Right kidney (tissue), 9 donors: ENCODE measurements at places on chromosomes 4 and X.

DNA sequence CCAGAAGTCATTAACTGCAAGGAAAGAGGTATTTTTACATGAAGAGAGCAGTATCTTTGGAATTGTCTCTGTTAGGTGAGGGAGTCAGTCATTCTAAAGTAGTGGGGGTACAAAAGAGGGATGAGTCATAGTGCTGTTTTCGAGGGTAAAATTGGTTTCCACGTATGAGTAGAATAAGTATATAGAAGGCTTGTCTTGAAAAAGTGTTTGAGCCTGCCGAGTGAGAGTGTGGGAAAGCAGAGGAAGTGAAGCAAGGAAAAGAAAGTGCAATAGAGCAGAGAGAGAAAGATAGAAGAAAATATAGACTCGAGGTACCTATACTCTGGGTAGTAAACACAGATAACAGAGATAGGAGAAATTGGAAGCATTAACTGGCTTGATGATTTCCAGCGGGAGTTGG lies 696.4 kb downstream of the DMD start:
- no peak for DNase-seq

- DNase-seq: no peak
These were observed 65.9 kb downstream of the SRPX start for GRCh38 chrX:38154818-38155217.

DNA sequence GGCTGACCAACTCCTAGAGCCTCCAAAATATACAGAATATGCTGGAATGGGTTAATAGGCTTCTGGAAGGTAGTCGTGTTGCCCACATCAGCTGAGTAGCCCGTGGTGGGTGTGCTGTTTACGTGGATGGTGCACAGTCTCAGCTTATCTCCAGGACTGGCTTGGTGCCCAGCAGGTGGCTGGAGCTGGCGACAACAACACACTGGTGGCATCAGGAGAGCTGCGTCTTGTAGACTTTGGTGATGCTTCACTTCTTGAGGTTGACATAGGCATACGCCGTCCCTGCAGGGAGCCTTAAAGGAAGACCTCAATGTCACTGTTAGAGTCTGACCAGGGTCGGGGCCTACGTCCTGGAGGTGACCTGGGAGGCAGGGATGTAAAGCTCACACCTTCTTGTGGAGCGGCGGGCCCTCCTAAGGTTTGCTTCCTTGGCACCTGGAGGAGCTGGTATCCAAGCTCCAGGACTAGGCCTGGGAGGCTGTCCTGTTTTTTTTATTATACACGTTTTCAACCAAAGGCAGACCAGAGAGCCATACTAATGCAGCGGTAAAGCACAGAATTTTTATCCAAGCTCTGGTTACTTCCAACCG lies 26.5 kb upstream of the RBMX start:
- no peak for DNase-seq

DNA sequence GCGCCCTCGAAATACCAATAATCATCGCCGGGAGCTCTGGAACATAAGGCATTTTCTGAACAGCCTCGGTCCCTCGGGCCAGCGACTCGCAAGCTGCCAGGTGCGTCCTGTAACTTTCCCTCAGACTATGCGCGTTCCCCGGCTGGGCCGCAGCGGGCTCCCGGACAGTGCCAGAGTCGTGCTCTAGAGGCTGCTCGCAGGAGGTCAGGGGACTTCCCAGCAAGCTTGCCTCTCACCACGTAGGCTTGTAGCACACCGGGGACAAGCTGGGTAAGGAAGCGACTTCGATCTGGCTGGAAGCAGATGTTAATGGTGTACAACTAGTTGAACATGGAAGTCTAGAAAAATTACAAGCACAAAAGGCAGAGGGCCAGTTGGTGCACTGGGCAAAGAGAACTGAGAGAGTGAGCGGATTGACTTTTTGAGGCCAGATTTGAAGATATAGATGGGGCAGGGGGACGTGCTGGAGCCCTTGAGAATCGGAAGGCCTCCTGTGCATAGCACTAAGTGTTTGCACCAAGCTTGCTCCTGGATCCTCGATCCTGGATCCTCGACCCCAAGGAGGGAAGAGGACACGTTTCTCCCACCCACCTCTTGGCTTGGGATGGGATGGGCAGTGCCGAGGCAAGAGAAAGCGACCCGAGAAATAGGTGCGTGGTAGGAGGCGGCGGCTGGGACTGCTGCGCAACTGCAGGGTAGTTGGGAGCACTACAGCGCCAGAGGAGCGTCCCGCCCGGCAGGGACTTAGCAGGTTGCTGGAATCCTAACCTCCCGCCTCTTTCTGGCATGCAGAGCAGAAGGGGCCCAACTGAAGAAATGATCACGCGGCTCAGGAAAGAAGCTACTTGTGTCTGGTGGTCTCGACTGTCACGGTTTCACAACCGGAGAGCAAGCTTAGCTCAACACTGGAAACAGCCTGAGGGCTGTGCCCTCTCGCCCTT lies 19.9 kb upstream of the ZIC3 start:
- no peak for DNase-seq

- DNase-seq: peak; percentile 74
These were observed at the start of gene WDR44 for GRCh38 chrX:118345464-118346257. WDR44 (plus strand) TSS chrX:118346106; CDS start chrX:118346504, 398 bp downstream.

DNA sequence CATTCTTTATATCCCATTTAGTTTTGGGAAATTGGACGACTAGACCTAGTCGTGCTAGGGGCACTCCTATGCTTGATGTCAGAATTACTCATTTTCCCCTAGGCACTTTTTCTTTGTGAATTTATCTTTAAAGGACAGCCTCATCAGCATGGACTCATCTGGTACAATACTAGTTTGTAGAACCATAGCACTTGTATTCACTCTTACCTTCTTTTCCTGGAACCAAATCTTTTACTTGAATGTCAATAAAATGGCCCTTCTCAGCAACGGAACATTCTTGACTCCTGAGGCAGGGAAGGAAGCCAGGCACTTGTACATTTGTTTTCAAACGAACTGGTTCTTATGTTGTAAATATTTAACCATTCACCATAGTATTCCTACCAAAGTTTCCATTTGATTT lies 187.1 kb downstream of the SHROOM3 start:
- DNase-seq: no peak

GRCh38 chrX:9724711-9725110 lies 40.9 kb downstream of the GPR143 start:
- no peak for DNase-seq

- DNase-seq: no peak
These were observed 38.9 kb downstream of the NOP14 start for GRCh38 chr4:2924286-2924685.

- DNase-seq: no peak
These were observed 117.0 kb downstream of the DCTD start for GRCh38 chr4:182800216-182800515.

- DNase-seq: no peak
These were observed 58.3 kb downstream of the PTPN13 start for GRCh38 chr4:86652332-86652932.

DNA sequence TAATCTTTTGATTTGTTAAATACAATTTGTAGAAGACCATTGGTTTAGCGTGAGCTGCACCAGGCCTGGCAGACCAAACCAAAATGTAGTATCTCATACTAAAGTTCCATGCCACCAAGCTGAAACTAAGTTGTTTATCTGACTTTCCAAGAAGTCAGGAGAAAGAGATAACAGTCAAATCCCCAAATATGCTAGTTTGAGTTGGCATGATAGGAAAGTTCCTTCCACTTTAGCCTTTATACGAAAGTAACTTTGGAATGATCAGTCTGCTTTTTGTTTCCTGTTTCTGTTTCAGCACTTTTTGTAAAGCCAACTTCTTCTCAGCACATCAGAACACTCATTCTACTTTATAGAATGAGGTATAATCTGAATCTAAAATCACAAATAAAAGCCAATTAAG lies 449.2 kb downstream of the GRXCR1 start:
- DNase-seq: no peak

DNA sequence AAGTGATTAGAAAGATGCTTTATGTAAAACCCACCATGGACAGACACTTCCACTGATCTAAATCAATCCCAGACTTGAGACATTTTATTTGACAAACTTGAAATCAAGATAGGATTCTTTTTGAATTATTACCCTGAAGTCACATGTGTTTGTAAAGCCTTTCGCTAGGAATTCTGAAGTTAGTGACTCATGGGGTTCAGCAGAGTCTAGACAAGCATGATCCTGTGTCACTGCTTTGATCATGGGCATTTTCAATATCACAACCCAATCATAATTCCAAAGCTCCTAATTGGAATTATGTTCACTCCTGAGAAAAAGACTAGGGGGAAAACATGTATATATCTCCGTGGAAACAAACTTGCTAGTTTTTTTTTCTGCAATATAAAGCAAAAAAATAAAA lies 67.5 kb upstream of the BMP3 start:
- no peak for DNase-seq

- no peak for DNase-seq
These were observed 282.5 kb downstream of the KLHL13 start for GRCh38 chrX:117834076-117834475.

- DNase-seq: no peak
These were observed 244.5 kb downstream of the DMD start for GRCh38 chrX:32966821-32967355.

DNA sequence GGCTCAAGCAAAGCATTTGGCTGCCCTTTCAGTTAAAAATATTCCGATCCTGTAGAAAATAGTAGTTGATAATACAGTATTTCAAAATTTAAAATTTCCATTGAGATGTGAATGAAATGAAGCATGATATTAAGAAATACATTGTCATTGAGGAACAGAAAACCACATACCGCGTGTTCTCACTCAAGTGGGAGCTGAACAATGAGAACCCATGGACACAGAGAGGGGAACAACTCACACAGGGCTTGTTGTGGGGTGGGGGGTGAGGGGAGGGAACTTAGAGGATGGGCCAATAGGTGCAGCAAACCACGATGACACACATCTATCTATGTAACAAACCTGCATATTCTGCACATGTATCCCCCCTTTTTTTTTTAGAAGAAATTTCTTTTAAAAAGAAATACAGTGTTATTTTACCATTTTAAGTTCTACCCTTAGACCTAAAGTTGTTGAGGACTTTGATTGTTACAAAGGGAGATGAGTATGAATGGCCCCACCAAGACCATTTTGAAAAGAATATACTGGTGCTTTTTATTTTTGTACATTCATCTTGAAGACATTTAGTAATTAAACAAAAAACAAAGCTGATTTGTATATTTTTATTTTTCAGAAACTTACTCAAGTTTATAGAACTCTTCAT lies 52.0 kb upstream of the IL13RA1 start:
- DNase-seq: no peak

GRCh38 chrX:119266364-119266995 lies 30.4 kb downstream of the PGRMC1 start:
- no peak for DNase-seq

- DNase-seq: no peak
These were observed 20.1 kb downstream of the SPON2 start for GRCh38 chr4:1152290-1152689.
